ENCODE measurements at places on chromosomes 13 and 19. TPM values are rescaled to one million over a fixed set of nuclear protein-coding genes. Genes with fewer than 3 reads are reported as not detected.
A peak's percentile ranks its signal among the peaks of the same experiment; 100 is the strongest.

- no peak for DNase-seq
Observed at GRCh38 chr19:13382633-13382938, 123.7 kb downstream of the CACNA1A start.

GRCh38 chr19:48499316-48500090 lies 12.1 kb downstream of the LMTK3 start:
- no peak for DNase-seq

DNA sequence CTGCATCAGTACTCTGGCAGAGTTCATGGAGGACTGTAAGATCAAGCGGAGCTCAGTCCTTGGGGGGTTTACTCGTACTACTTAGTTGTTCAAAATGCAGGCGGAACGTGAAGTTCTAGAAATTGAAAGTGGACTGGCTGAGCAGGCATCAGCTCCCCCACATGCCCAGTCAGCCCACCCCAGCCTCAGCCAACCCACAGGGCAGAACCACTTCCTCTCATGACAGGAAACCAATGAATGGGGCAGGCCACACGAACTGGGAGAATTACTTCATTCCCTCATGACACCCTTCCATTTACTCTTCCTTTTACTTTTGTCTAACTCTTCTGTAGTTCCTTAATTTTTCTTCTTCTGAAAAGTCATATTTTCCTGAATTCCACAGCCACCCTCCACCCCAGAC lies 71.9 kb downstream of the FLT1 start:
- no peak for DNase-seq

GRCh38 chr13:32047088-32047487 lies 15.5 kb downstream of the FRY start:
- no peak for DNase-seq

GRCh38 chr13:60012488-60012887 lies 151.2 kb downstream of the DIAPH3 start:
- DNase-seq = no peak

- peak; percentile 58 for DNase-seq
Observed at GRCh38 chr19:55116232-55116858, 1.1 kb downstream of the PPP1R12C start.

DNA sequence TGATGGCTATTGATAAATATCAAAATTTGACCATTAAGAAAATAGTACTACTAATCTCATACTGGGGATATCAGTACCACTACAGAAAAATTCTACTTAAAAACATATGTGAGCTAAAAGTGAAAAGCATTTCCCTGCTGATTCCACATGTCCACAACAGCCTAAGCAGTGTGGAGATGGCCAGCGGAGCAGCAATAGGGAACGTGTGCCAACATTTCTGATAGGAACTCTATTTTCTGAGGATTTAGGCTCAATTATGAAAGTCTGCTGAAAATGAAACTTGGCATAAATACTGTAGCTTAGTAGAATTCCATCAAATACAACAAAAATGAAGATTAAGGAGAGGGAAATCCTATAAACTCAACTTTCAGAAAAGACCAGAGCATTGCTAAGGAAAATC lies 311.6 kb downstream of the ENOX1 start:
- DNase-seq = no peak

The ZNF20 gene
- total RNA-seq = 7.5 TPM

DNA sequence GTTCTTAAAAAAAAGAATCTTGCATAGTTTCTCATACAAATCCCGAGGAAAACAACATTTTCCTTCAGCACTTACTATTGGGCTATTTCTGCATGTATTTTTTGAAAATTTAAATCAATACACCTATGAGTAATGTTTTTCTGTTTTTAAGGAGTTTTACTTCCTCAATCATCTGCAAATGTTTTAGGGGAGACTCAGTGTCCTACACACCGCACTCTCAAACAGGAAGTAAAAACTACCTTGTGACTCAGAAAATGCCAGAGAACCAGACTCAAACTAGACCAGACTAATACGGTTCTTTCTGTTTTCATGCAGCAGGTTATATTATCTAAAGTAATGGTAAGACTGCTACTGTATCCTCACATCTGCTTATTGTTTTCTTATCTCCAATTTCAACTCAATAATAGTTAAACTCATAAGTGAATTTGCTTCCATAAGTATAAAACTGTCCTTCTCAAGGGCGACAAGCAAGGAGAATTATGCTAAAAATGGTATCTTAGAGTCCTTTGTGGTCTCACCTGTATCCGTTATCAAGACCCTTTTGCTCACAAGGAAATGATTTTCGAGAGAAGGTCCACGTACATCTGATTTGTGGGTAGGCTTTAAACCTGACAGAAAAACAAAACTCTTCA lies 52.5 kb downstream of the FLT3 start:
- DNase-seq = no peak

DNA sequence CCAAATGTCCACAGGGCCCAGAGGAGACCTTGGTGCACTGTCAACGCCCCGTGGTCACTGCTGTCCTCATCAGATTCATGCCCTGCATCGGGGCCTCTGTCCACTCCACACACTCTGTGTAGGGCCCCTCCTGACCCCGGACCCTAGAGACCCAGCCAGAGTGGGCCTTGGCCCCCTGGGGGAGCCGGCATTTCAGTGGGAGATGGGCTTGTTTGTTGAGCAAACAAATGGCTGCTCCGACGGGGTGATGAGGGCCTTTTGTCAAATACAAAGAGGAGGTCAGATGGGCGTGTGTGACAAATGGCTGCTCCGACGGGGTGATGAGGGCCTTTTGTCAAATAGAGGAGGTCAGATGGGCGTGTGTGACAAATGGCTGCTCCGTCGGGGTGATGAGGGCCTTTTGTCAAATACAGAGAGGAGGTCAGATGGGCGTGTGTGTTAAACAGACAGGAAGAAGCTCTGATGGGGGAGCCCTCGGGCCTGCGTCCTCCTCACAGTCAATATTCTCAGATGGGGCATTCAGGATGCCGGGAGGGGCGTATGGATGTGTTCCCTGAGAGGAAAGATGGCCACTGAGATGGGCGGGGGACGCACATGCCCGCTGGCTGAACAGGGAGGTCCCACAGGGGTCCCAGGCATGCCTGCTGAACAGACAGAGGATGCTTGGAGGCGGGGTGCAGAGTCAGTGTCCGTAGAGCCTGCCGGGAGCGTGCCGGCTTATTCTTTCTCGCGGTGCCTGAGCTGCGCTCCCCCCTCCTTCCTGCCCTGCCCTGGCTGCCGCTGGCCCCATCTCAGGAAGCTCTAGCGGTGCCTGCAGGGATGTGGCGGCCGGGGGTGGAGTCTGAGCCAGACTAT lies 36.3 kb downstream of the SMIM24 start:
- no peak for DNase-seq

The ZNF611 gene
- total RNA-seq = 5.3 TPM

The KLK14 gene
- total RNA-seq = not detected

The MEX3D gene
- total RNA-seq = 27.5 TPM

DNA sequence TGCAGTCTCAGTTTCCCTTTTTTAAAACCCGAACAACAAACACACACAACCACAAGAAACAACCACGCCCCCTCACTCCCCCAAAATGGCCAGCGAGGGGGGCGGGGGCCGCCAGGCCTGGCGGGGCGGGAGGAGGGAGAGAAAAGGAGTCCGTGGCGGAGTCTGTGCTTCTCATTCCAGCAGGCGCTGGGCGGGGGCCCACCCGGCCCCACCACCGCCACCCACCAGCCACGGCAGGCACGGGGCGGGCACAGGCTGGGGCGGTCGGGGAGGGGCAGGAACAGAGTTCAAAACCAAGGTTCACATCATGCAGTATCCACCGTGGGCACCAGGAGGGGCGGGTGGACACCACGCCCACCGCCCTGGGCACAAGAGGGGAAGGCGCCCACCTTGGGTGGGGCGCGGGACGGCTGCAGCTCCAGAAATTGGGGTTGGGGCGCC lies 12.9 kb downstream of the DPF1 start:
- no peak for DNase-seq

The MIDN gene
- 5.7 TPM for total RNA-seq

DNA sequence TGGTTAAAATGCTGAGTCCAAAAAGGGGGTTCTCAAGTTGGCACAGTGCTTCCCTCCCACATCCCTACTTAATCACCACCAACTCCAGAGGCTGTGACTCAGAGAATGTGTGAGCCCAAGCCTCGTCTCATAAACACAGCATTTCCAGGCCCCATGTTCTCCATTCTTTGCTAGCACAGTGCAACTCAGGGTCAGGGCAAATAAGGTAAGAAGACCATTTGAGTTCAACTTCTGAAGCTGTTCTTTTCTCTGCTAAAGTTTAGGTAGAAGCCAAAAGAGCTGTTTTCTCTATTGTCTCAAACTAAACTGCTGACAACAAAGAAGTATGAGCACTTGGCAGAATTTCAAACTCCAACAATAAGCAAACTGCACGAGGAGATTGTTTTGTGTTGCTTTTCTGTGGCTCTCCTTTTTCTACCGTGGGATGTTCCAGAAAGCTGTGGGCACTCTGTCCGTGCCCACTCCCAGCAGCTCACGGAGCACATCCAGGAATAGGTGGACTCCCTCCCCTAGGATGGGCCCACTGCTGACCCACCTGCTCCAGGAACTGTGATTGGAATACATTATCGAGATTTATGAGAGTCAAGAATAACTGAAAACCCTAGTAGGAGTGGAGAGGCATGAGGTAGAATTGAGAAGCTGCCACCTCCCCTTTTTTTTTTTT lies 494.3 kb downstream of the COG6 start:
- DNase-seq = peak; percentile 80

The ACTN4 gene
- 476 TPM for total RNA-seq
